Right cardiac atrium (tissue), 5 donors: ENCODE measurements at places on chromosomes 7 and 10. TPM values are rescaled to one million over a fixed set of nuclear protein-coding genes. Genes with fewer than 3 reads are reported as not detected.

DNA sequence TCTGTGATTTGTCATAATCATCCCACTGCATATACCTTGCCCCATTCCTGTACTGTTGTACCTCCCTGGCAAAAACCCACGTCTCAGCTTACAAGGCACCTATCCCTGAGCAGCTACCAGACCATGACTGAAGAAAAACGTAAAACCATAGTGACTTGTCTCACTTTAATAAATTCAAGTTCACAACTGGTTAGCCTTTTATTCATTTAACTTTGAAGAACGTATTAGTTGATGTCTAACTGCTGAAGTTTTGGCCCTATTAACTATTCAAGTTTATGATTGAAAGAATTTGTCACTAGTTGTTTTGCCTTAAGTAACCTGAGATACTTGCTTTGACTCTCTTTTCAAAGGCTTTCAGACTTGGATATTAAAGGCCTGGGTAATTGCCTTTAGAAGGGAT is 59.7 kb downstream of the GALNT11 start:
- DNase-seq: no peak

GRCh38 chr7:833601-834258 is 1.5 kb downstream of the SUN1 start:
- DNase-seq: no peak

- DNase-seq: no peak
Observed at GRCh38 chr10:95235676-95236067, 41.6 kb downstream of the ACSM6 start.

GRCh38 chr7:30254717-30255063 is 29.7 kb upstream of the ZNRF2 start:
- no peak for DNase-seq

- no peak for DNase-seq
Observed at GRCh38 chr7:102890971-102891692, 21.7 kb upstream of the LRRC17 start.

GRCh38 chr7:65338346-65338745 is 35.3 kb upstream of the ZNF92 start:
- DNase-seq: no peak

- no peak for DNase-seq
Observed at GRCh38 chr7:107372298-107372697, 97.6 kb upstream of the GPR22 start.

DNA sequence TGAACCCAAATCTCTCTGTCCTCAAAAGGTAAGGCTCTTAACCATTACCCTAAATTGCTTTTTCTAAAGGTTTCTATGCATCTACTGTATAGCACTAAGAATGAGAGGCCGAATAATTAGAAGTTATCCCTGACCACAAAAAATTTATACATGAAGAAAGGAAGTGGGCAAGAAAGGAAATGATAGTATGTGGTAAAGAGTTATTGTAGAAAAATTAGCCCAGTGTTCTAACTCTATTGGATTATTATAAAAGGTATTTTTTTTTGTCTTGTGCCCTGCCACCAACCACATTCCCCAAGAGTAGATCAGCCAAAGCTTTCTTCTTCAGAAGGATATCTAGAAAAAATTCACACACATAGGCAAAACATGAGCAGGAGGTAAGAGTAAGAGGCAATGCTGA is 45.4 kb downstream of the DKK1 start:
- DNase-seq: no peak

DNA sequence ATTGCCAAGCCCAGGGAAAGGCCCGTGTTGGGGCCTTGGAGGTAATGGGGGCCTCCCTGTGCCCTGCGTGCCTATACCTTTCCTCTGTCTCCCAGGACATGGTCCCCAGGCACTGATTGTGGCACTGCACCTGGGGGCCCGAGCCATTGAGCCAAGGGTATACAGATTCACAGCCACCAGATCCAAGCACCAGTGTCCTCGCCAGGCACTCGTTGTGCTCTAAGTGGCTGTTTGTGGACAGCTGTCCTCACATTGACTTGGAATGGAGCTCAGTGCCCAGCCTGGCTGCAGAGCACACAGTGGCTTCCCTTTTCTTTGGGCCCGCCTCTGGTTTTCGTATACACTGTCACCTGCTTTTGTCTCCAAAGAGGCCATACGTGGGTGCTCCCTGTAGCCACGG is 72.0 kb upstream of the BTBD16 start:
- DNase-seq: peak; percentile 41

- DNase-seq: no peak
Observed at GRCh38 chr7:1121476-1121875, 33.6 kb downstream of the GPER1 start.

- DNase-seq: no peak
Observed at GRCh38 chr7:102255916-102256315, 30.8 kb upstream of the SH2B2 start.

GRCh38 chr7:7446616-7447015 is 89.1 kb downstream of the COL28A1 start:
- no peak for DNase-seq

DNA sequence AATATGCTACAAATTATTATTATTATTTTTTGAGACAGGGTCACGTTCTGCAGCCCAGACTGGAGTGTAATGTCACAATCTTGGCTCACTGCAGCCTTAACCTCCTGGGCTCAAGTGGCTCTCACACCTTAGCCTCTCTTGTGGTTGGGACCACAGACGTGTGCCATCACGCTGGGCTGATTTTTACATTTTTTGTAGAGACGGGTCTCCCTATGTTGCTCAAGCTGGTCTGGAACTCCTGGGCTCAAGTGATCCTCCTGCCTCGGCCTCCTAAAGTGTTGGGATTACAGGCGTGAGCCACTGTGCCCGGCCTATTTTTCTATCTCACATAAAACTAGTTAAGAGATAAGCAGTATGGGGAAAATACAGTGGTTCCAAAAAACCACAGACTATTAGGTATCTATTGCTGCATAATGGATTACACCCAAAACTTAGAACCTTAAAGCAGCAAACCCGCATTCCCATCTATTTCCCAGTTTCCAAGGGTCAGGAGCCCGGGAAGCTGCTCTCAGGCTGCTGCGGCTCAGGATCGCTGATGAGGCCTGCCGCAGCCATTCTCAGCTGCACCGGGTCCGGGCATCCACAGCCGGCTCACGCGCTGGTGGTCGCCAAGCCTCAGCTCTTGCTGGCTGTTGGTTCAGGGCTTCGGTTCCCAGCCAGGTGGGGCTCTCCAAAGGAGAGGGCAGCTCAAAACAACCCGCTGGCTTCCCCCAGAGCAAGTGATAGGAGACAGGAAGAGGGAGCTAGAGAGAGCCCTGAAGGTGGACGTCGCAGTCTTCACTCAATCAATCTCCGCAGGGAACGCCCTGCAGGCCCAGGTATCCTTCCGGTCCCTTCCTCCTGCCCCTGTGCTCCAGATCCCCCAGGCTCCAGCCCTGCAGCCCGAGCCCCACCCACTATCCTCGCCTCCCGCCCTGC is 128.2 kb downstream of the UBE2H start:
- no peak for DNase-seq

- DNase-seq: no peak
Observed at GRCh38 chr10:663831-664251, 25.6 kb downstream of the DIP2C start.

- DNase-seq: no peak
Observed at GRCh38 chr10:129056734-129057689, 410.0 kb upstream of the MGMT start.

GRCh38 chr10:86218160-86218559 is 148.4 kb downstream of the GRID1 start:
- DNase-seq: no peak

- DNase-seq: no peak
Observed at GRCh38 chr7:39392151-39392550, 174.1 kb upstream of the YAE1 start.

DNA sequence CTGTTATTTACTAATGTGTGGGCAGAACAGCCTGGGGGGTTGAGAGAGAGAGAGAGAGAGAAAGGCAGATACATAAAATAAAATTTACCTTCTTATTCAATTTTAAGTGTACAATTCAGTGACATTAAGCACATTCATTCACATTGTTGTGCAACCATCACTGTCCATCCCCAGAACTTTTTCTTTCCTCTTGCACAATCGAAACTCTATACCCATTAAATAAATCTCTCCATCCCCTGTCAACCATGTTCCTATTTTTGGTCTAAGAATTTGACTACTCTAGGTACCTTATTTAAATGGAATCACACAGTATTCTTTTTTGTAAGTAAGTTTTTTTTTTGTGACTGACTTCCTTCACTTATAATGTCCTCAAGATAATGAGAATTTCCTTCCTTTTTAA is 181.6 kb downstream of the SND1 start:
- no peak for DNase-seq

GRCh38 chr7:24778543-24779282 is 21.4 kb upstream of the GSDME start:
- DNase-seq: peak; percentile 59

ITIH5 gene
- 1.4 TPM for total RNA-seq

PON1 gene
- total RNA-seq: not detected

MINDY3 gene
- 28.8 TPM for total RNA-seq

GIMAP4 gene
- 23.8 TPM for total RNA-seq

LIPN gene
- not detected for total RNA-seq

PVRIG gene
- total RNA-seq: not detected

EGR2 gene
- total RNA-seq: 1.4 TPM

SPDYE11 gene
- total RNA-seq: not detected
